Dermis microvascular lymphatic vessel endothelial cell (primary cell): ENCODE measurements at places on chromosomes 12 and 14. TPM values are rescaled to one million over a fixed set of nuclear protein-coding genes. Genes with fewer than 3 reads are reported as not detected.

DNA sequence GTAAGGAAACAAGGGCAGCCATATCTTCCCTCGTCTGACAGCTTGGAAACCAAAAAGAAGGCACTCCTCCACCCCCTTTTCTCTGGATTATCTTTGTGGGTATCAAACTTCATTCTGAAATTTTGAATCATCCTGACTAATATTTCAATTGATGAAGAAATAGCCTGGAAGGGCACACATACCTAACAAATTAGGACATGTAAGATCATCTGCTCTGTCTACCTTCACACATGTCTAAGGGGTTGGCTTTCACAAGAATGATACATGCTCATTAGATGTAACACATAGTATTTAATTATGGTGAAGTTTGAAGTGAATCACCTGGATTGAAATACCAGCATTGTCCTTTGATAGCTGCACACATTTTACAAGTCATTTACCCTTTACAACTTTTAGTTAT, 348.1 kb upstream of the RPL10L start:
- no peak for DNase-seq

Gene TAC3
- not detected in 2 replicates for total RNA-seq

- DNase-seq, result no peak
Observed at GRCh38 chr14:62071039-62071438, 308.8 kb downstream of the SNAPC1 start.

GRCh38 chr12:93979189-93979588, 169.2 kb upstream of the PLXNC1 start:
- DNase-seq, result peak; percentile 57

Gene STYK1
- 3.2 and 6.7 TPM in 2 replicates for total RNA-seq

DNA sequence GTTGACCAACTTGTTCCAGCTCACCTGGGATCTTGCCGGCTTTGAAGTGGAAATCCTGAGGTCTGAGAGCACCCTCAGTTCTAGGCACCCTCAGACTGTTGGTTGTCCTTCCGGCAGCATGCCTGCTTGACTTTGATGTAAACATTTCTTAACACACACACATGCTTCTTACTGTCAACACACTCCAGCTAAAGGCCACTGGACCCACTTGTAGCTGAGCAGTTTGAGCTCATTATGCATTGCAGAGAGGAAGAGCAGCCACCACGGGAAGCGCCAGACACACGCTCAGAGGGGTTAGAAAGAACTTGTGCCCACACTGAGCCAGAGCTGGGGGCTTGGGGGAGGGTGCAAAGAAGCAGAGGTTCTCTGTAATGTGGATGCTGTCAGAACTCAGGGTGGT, 55.8 kb downstream of the TNFAIP2 start:
- no peak for DNase-seq

Gene ACVRL1
- total RNA-seq, result 313 and 416 TPM in 2 replicates

DNA sequence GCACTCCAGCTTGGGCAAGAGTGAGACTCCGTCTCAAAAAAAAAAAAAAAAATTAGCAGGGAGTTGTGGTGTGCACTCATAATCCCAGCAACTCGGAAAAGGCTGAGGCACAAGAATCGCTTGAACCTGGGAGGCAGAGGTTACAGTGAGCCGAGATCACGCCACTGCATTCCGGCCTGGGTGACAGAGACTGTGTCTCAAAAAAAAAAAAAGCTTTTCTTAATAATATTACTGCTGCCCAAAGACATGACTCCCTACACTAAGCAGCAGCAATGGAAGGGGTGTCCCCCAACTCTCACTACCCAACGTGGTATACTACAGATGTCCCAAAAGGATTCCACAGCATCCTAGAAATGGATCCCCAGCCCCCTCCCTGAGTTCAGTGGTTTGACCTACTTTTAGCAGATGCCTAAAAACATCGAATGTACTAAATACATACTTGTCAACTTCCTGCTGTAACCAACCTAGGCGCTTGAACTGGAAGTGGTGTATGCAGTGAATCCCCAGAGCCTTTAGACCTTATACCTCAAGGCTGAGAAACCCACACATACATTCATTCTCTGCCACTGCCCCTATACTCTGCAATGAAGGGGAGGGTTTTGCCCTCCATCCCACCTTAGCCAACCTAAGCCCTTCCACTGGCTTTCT, 8.5 kb upstream of the FKBP11 start:
- no peak for DNase-seq
